BJ (cell line): ENCODE measurements at places on chromosomes 11 and 22.
A peak's percentile ranks its signal among the peaks of the same experiment; 100 is the strongest.

DNA sequence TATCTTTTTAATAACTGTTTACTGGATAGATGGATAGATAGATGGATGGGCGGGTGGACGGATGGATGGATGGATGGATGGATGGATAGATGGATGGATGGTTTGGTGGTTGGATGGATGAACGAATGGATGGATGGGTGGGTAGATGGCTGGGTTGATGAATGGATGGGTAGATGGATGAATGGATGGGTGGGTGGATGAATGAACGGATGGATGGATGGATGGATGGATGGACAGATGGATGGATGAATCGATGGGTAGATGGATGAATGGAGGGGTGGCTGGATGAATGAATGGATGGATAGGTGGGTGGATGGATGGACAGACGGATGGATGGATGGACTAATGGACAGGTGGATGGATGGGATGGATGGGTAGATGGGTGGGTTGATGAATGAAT lies 13.8 kb upstream of the SLC22A12 start:
- no peak for DNase-seq

GRCh38 chr11:48107188-48107704 lies 109.4 kb upstream of the OR4B1 start:
- DNase-seq, result no peak

GRCh38 chr11:134665188-134665535 lies 253.1 kb upstream of the B3GAT1 start:
- no peak for DNase-seq

DNA sequence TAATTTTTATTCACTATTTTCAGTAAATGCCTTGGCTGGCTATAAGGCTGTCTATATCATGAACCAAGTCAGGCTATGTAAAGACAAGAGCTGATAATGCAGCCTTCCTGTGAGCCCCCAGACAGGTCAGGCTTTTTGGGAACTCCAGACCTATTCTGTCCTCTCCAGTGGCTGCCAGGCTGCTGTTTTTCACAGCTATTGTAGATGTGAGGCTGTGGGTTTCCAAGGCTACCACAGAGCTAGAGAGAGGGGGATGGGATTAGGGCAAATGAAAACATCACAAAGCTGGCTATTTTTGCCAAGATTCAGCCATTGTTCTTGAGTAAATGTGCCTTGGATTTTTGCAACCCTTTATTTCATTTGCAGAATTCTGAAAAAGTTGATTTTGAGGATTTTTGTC lies 55.7 kb upstream of the SORL1-AS1 start:
- DNase-seq, result no peak

DNA sequence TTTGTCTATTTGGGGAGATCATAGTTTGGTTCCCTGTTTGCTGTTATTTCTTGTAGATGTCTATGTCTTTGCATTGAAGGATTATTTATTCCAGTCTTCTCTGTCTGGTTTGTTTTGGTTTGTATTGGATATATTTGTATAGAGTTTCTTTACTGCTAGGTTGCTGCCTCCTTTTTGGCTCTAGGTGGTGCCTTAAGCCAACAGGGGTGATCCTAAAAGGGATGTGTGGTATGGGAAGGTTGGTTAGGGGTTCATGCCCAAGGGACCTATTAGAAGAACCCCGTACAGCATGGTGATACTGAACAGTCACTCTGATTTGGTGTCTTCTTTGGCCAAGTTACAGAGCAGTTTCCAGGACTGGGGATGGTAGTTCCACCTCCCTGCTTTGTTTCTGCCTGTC lies 36.4 kb upstream of the PGR start:
- DNase-seq, result no peak

- no peak for DNase-seq
These were observed 10.4 kb downstream of the ANO5 start for GRCh38 chr11:22203281-22203680.

DNA sequence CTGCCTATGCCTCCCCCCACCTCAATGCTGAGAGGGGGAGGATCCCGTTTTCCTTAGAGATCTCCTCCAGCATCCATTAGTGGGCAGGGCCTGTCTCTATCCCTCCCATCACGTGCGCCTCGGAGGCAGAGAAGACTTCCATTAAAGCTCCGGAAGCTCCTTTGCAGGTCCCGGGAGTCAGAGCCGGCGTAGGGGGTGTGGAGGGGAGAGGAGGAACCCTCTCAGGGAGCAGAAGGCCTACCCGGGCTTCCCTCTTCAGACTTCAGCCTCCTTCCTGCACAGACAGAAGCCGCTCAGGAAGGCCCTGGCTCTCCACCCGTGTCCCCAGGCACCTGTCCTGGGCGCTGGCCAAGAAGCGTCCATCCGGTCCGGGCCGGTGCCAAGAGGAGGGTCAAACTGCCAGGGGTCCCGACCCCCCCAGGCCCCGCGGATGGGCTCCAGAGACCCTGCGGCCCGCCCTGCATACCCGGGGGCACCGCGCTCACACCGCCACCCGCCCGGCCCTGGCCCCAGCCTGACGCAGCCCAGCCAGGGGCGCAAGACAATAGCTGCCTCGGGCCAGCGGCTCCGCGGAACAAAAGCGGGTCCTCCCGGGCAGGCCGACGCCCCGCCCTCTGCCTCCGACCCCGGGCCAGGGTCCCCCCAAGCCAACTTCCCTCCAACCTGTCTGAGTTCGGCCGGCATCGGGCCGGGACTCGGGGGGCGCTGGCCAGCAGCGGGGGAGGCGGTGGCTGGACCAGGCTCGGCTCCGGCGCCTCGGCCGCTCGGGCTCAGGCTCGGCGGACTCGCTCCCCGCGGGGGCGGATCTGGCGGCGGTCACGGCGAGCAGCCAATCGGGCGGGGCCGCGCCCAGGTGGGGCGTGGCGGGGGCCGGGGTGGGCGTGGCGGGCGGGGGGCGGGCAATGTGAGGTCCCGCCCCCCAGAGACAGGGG lies 29.9 kb downstream of the ARVCF start:
- DNase-seq, result no peak

DNA sequence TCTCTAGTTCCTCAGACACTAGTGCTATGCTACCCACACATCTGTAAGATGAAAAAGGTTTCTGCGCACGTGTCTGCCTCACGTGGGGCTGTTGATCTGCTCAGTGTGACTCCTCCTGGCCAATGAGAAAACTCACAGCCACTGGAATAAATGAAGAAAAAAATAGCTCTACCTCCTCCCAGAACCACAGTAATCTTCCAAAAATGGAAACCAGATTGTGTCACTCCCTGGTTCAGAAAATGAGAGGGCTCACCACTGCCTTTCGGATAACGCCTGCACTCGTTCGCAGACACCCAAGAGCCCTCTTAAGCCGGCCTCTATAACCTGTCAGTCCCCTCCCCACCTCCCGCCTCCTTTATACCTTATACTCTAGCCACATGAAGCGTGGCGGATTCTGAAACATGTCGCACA lies 5.1 kb downstream of the APBB1 start:
- DNase-seq, result no peak

GRCh38 chr22:48873191-48873520 lies 954.5 kb downstream of the BRD1 start:
- no peak for DNase-seq

GRCh38 chr22:42428760-42429159 lies 3.4 kb downstream of the NFAM1 start:
- no peak for DNase-seq

- no peak for DNase-seq
These were observed 184.4 kb downstream of the CHST1 start for GRCh38 chr11:45481026-45481425.

GRCh38 chr11:64451856-64452255 lies 92.9 kb downstream of the RPS6KA4 start:
- no peak for DNase-seq

- DNase-seq, result peak; percentile 37
These were observed 5.6 kb upstream of the TMA7B start for GRCh38 chr22:39954584-39955055.
